ENCODE measurements at places on chromosomes 7 and 10.
A peak's percentile ranks its signal among the peaks of the same experiment; 100 is the strongest.

GRCh38 chr7:22129819-22130580 is 184.3 kb upstream of the CDCA7L start:
- DNase-seq, result no peak

DNA sequence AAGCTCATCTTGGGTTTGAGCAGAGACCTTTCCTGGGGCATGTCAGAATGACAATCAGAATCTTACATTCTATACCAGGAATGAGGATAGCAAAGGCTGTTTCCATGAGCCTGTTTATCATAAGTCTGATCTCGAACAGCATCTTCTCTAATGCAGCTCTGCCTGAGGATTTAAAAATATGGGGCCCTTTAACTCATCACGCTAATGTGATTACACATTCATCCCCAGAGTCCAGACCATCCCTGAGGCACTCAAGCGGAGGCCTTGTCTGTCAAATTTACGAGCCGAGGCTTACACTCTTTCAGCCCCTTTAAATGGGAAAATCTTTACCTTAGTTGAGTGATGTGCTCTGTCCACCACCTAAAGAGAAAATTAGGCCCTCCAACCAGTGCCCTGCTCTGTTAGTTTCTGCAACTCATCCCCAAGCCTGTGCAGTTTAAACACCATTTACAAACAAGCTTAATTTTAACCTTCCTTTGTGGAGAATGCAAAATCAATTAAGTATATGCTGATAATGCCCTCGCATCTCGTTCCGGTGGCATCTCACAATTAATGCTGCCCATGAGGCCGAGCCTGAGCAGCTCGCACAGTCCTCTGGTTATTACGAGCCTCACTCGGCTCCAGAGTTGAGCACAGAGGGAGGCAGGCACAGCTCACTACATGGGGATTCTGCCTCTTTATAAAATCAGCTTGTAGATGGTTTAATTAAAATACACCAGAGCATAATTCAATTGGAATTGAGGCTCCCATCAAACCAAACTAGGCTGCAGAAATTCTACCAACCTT is 16.0 kb downstream of the CHST15 start:
- DNase-seq, result no peak

- no peak for DNase-seq
Observed at GRCh38 chr10:73997461-73997786, 492 bp upstream of the VCL start.

GRCh38 chr7:20238754-20239324 is 21.7 kb upstream of the MACC1 start:
- DNase-seq, result no peak

DNA sequence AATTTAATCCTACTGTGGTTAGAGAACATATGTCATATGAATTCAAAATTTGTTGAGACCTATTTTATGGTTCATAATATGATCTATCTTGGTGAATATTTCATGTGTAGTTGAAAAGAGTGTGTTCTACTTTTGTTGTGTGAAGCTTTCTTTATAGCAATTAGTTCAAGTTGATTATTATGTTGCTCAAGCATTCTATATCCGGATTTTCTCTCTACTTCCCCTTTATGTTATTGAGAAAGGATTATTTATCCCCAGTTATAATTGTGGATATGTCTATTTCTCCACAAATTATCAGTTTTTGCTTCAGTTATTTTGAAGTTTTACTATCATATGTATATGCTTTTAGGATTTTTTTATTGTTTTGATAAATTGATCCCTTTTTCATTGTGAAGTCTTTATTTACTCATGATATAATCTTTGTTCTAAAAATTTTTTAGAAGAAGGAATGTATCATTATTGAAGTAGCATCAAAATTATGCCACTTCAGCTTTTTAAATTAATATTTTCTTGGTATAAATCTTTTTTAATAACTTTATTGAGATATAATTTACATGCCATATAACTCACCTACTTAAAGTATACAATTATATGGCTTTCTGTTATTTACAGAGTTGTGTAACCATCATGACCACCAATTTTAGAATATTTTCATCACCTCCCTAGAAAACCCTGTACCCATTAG is 12.0 kb upstream of the MEST start:
- DNase-seq, result no peak

DNA sequence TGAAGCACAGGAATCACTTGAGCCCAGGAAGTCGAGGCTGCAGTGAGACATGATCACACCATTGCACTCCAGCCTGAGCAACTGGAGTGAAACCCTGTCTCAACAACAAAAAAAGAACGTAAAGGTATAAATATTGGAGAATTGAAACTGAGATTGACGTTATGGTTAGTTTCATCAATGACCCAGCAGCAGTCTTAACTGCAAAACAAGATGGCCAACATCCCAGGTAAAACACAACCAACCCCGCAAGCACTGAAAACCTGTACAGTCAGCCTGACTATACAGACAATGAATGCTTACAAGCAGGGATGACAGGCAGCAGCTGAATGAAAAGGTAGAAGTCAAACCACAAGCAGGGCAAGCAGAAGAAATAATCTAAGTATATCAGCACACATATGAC is 34.7 kb downstream of the WAPL start:
- no peak for DNase-seq

GRCh38 chr7:157010588-157011332 is at the start of gene MNX1:
Gene MNX1 (minus strand): TSS chr7:157010663. CDS start chr7:157010350, 313 bp downstream.
- peak; percentile 96 for DNase-seq

GRCh38 chr10:3987143-3987974 is 202.3 kb upstream of the KLF6 start:
- no peak for DNase-seq

- no peak for DNase-seq
Observed at GRCh38 chr10:80737209-80737608, 199.5 kb downstream of the SH2D4B start.

GRCh38 chr10:76324283-76324682 is 892.9 kb downstream of the LRMDA start:
- no peak for DNase-seq

DNA sequence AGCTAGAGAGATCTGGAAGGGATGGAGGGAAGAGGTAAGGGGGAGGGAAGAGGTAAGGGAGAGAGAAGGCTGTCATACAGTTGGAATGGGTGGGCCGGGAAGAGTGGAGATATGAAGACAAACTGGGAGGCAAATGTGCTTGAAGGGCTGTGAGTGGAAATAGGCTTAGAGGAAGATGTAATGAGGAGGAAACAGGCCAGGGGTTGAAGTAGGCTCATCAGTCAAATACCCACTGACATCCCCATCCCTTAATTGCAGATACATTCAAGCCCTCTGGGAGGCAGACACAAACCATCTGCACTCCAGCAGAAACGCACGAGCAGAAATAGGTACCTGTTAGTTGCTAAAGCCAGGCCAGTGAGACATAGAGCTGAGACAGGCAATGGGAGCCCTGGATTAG is 2.1 kb downstream of the SYNPO2L start:
- DNase-seq, result no peak

- DNase-seq, result no peak
Observed at GRCh38 chr10:120327675-120328074, 129.4 kb upstream of the PLPP4 start.

DNA sequence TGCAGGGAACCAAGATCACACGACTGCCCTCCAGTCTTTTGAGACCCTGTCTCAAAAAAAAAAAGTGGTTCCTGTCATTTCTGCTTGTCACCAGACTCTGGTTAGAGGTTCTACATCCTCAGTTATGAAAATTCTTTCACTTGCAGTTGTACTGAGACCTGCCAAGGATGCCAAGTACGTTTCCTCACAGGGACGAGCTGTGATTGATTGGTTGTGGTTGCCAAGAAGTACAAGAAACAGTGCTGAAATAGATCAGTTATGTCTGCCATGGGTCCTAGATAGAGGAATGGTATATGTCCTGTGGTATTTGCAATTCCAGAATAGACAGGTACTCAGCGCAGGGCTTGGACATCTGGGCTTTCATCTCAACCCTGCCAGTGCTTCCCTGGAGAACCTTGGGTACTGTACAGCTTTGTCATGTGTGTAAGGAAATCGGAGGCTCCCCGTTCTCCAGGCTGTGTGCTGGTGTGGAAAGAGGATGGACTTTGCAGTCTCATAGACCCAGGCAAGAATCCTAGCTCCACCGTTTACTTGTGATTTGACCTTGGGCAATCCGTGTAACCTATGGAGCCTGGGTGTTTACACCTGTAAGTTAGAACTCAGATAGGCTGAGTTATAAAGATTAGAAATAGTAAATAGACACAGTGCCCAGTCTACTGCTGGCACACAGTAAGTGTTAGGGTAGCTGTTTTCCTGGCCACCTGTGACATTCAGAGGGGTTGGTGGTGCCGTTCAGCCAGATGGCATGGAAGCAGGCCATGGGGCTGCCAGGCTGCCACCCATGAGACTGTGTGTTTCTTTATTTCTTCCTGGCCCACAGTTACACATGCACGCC is 53.0 kb downstream of the COL13A1 start:
- DNase-seq, result no peak

- DNase-seq, result no peak
Observed at GRCh38 chr10:128063736-128064107, 62.5 kb downstream of the MKI67 start.

GRCh38 chr7:7317850-7318249 is 135.5 kb downstream of the C1GALT1 start:
- no peak for DNase-seq

All from iPS-NIHi11 (cell line).